A172 (cell line): ENCODE measurements at places on chromosomes 7 and 10. TPM values are rescaled to one million over a fixed set of nuclear protein-coding genes. Genes with fewer than 3 reads are reported as not detected.

- DNase-seq, result peak; percentile 32
These were observed 7.5 kb upstream of the SH2D4B start for GRCh38 chr10:80530251-80530650.

DNA sequence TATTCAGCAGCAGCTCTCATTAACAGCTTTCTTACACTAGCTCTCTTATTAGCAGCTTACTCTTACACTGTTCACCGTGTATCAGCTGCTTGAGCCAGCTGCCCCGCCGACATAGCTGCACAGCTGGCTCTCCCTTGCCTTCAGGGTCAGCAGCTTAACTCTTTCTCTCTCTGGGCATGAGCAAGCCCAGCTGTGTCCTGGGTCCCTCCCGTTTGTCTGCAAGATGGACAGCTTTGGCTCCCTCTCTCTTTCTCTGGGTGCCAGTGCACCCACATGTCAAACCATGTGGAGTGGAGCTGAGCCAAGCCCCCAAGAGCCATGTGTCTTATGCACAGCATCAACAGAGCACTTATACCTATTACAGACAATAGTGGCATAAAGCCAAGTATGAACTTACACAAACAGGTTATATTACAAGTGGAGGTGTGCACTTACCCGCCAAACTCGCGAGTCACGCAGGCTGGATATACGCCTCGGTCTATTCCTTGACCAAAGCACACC, 35.7 kb upstream of the MTPAP start:
- peak; percentile 50 for DNase-seq

DNA sequence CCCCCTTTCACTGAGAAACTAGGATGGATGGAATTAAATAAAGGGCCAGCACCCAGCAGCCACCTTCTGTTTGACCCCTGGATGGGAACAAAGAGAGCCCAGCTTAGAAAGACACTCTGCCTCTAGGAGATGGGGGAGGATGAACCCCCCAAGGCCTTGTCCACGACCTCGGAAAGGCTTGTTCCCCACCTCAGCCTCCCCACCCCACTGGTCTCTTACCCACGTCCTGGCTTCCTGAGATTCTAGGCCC, 9.7 kb downstream of the ITPRIP start:
- no peak for DNase-seq

- DNase-seq, result no peak
These were observed 384.1 kb downstream of the GATA3 start for GRCh38 chr10:8438603-8439002.

DNA sequence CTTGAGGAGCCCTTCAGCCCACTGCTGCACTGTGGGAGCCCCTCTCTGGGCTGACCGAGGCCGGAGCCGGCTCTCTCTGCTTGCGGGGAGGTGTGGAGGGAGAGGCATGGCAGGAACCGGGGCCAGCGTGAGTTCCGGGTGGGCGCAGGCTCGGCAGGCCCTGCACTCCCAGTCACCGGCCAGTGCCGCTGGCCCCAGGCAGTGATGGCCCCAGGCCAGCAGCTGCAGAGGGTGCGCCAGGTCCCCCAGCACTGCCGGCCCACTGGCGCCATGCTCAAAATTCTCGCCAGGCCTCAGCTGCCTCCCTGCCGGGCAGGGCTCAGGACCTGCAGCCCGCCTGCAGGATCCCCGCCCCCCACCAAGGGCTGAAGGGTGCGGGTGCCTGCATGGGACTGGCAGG, 128.4 kb upstream of the STARD3NL start:
- DNase-seq, result no peak

DNA sequence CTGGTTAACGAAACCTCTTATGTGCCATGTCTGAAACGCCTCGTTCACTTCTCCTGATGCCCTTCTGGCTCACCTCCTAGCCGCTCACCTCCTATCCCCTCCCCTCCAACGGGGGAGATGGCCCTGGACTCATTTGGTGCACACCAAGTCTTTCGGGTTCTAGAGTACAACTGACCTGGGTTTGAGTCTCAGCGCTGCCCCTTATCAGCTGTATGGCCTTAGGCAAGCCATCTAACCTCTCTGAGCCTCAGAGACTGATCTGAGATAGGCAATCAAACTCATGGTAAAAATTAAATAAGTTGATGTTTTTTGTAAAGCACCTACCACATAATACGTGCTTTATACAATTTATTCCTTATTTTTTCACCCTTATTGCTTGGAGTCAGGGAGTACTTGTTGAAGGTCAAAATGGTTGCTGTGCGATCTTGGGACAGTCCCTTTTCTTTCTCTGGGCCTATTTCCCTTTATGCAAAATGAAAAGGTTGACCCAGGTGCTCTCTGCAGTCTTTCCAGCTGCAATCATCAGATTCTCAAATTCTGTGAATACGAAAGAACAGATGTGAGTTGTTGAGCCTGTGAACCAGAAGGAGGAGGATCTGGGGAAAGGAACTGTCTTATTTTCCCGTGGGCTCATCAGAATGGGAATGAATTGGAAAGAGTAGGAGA, 31.2 kb upstream of the PLEKHA1 start:
- no peak for DNase-seq

Gene TMEM229A
- total RNA-seq, result not detected in 2 replicates

Gene C10orf53
- total RNA-seq, result not detected in 2 replicates

Gene GJD4
- not detected in 2 replicates for total RNA-seq
